Activated CD8-positive, alpha-beta memory T cell treated with anti-CD3 and anti-CD28 coated beads, Interleukin-2, amount 10 ng/mL, durations not matched to agents 7 days and 5 days (primary cell): ENCODE measurements at places on chromosomes 2 and 18. TPM values are rescaled to one million over a fixed set of nuclear protein-coding genes. Genes with fewer than 3 reads are reported as not detected.

DNA sequence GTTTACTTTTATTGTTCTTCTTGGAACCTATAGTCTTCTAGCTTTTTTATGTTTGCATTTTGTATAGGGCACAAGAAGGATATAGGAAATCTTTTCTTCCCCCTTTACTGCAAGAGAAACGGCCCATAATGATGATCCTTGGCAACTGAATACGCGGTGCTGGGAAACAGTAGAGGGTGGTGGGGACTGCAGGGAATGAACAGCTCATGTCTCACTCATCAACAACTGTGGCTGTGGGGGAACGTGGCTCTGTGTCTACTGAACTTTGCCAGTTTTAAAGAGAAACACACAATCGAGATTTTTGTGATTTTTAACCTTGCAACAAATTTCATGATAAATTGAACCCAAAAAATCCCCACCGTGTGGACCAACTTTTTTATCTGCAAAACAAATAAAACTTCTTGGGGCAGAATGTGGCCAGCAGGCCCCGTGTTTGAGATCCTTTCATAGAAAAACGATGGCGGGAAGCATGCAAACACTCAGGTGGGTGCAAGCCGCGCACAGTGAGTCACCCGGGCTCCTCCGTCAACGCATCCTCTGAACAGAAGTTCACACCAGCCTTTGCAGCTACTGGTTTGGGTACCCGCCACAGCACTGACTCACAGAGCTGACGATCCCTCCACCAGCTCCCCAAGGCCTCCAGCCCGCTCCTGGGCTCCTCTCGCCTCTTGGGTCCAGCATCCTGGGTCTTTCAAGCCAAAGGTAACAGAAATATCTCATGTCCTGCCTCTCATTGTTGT is 149.3 kb downstream of the COL6A3 start:
- H3K27me3 ChIP-seq, result peaks cover 18% of the 10 kb centered on the region
- H3K36me3 ChIP-seq, result no peaks in the 10 kb centered on the region
- no peaks in the 10 kb centered on the region for H3K4me1 ChIP-seq
- no peak overlapping the region for H3K27ac ChIP-seq

DNA sequence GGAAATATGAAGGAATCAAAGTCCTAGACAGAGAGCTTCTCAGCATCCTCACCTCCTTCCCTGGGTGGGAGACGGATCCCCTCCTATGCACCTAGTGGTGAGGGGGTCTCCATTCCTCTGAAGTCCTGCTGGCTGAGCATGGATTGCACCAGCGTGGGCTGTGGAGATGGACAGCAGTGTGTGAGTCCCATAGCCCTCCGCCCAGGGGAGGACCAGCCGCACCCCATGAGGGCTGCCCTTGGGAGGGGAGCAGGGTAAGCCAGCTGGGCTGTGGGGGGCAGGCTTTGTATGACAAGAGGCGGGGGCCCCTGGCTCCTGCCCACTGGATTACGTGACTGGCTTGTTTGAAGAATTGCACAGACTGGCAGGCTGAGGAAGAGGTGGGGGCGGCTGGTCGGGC is 768.2 kb downstream of the GALR1 start:
- H3K4me1 ChIP-seq, result no peaks in the 10 kb centered on the region
- no peaks in the 10 kb centered on the region for H3K27me3 ChIP-seq
- no peaks in the 10 kb centered on the region for H3K36me3 ChIP-seq

DNA sequence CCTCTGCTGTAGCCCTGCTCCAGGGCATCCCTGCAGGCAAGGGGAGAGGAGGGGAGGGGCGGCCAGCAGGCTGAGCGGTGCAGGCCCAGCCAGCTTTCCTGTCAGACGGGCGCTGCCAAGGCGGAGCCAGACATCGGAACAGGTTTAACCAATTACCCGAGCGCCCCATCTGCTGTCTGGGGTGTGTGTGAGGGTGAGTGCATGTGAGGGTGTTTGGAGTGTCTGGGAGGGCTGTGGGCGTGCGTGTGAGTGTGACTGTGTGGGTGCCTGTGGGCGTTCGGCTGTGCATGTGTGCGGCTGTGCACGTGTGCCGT is 20.0 kb downstream of the EMX1 start:
- no peaks in the 10 kb centered on the region for H3K36me3 ChIP-seq
- DNase-seq, result no peak

DNA sequence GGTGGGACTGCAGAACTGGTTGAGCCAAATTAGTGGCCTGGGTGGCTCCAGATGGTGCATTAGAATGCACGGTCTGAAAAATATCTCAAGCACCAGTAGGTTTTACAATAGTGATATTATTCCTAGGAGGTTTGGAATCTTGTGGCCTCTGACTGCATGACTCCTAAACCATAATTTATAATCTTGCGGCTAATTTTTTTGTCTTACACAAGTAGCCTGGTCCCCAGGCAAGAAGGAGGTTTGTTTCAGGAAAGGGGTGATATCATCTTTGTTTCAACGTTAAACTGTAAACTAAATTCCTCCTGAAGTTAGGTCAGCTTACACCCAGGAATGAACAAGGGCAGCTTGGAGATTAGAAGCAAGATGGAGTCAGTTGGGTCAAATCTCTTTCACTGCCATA is 98.9 kb upstream of the ARL4C start:
- no peak overlapping the region for H3K27ac ChIP-seq
- H3K36me3 ChIP-seq, result no peaks in the 10 kb centered on the region
- DNase-seq, result no peak
- H3K4me1 ChIP-seq, result no peaks in the 10 kb centered on the region

- no peak overlapping the region for H3K4me3 ChIP-seq
- H3K27me3 ChIP-seq, result peaks cover 93% of the 10 kb centered on the region
- DNase-seq, result no peak
Measured at GRCh38 chr2:45001869-45002385, 7.3 kb downstream of the SIX2 start.

Gene NPHP1
- total RNA-seq, result 0.18 TPM
